ENCODE measurements at places on chromosomes 3 and 15. TPM values are rescaled to one million over a fixed set of nuclear protein-coding genes. Genes with fewer than 3 reads are reported as not detected.
A peak's percentile ranks its signal among the peaks of the same experiment; 100 is the strongest.

FMN1 gene
- 2.2 TPM for total RNA-seq

DNA sequence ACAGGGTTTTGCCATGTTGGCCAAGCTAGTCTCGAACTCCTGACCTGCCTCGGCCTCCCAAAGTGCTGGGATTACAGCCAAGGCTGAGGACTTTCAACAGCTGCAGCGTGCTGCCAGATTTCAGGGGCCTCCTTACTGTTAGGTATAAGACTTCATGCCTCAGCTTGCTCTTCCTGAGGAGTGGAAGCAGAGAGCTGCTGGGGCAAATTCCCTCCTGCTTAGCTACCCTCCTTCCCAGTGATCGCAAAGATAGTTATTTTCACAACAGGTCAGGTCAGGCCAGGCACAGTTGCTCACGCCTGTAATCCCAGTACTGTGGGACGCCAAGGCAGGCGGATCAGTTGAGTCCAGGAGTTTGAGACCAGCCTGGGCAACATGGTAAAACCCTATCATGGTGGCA is 2.6 kb upstream of the CPNE9 start:
- DNase-seq = no peak

- no peak for DNase-seq
These were observed 67.7 kb downstream of the CERS3 start for GRCh38 chr15:100461049-100461448.

GRCh38 chr3:51670823-51671733 is at the start of gene TEX264:
Gene TEX264, plus strand, starts transcription at chr3:51671252. Its CDS starts 3,053 bp downstream, at chr3:51674305.
- DNase-seq = peak; percentile 88

GRCh38 chr3:129764090-129764489 is 129.4 kb downstream of the TMCC1 start:
- DNase-seq = no peak
